Ovary (tissue), 10 donors: ENCODE measurements at places on chromosomes 4 and X.

- H3K4me1 ChIP-seq: no peaks in the 10 kb centered on the region
- H3K4me3 ChIP-seq: no peak overlapping the region
- no peaks in the 10 kb centered on the region for H3K36me3 ChIP-seq
- no peaks in the 10 kb centered on the region for H3K27me3 ChIP-seq
- H3K27ac ChIP-seq: no peak overlapping the region
Observed at GRCh38 chrX:72028701-72029470, 102.8 kb downstream of the RTL5 start.

GRCh38 chrX:8848441-8848840, 47.3 kb upstream of the FAM9A start:
- no peaks in the 10 kb centered on the region for H3K4me1 ChIP-seq
- H3K36me3 ChIP-seq: no peaks in the 10 kb centered on the region
- H3K27me3 ChIP-seq: no peaks in the 10 kb centered on the region
- no peak for DNase-seq
- no peak overlapping the region for H3K27ac ChIP-seq

DNA sequence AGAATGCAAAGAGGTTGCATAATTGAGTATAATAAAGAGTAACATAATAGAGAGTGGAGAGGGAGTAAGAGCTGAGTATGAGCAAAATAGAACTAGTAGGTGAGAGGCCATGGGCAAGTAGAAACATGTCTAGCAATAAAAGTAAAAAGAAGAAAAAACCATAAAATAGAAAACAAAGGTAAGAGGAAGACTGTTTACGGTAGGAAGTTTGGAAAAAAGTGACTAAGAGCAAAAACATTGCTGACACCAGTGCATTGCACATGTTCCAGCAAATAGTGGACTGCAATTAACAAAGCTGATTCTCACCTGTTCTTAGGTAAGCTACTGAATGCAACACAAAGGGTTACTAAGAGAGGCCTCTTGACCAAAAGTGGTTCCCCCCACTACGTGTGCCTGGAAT, 202.9 kb downstream of the TEX13A start:
- no peak for DNase-seq
- H3K4me1 ChIP-seq: no peaks in the 10 kb centered on the region
- no peaks in the 10 kb centered on the region for H3K27me3 ChIP-seq

DNA sequence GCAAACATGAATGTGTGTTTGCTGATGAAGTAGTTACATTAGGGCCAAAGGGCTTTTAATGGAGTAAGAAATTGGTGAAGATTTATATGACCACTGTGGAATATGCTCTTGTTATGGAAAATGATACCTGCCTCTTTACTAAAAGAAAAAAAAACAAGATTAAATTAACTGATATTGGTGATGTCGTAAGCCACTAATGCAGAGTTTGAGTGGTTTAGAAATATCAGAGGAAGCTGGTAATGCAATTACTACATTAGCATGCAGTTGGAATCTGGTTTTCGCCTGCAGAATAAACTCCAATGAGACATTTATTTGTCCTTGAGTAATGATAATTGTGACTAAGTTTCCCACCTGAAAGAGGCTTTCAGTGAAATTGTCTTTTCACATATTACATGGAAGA, 597.9 kb downstream of the GALNTL6 start:
- H3K27ac ChIP-seq: no peak overlapping the region
- no peaks in the 10 kb centered on the region for H3K36me3 ChIP-seq
- H3K27me3 ChIP-seq: no peaks in the 10 kb centered on the region
- no peak for DNase-seq

GRCh38 chr4:39950861-39951481, 26.7 kb downstream of the PDS5A start:
- H3K27me3 ChIP-seq: no peaks in the 10 kb centered on the region
- H3K27ac ChIP-seq: no peak overlapping the region
- no peak for DNase-seq

GRCh38 chr4:95693594-95693993, 144.8 kb upstream of the UNC5C start:
- H3K27ac ChIP-seq: no peak overlapping the region
- no peak overlapping the region for H3K4me3 ChIP-seq
- no peak for DNase-seq
- no peaks in the 10 kb centered on the region for H3K4me1 ChIP-seq
- no peaks in the 10 kb centered on the region for H3K27me3 ChIP-seq

- no peaks in the 10 kb centered on the region for H3K4me1 ChIP-seq
- DNase-seq: no peak
- no peaks in the 10 kb centered on the region for H3K27me3 ChIP-seq
- no peak overlapping the region for H3K27ac ChIP-seq
Observed at GRCh38 chrX:39152106-39152649, 350.9 kb downstream of the MID1IP1 start.

- H3K4me3 ChIP-seq: no peak overlapping the region
- H3K27ac ChIP-seq: no peak overlapping the region
- no peaks in the 10 kb centered on the region for H3K4me1 ChIP-seq
- DNase-seq: no peak
Observed at GRCh38 chr4:129804461-129804981, 708.6 kb downstream of the C4orf33 start.

DNA sequence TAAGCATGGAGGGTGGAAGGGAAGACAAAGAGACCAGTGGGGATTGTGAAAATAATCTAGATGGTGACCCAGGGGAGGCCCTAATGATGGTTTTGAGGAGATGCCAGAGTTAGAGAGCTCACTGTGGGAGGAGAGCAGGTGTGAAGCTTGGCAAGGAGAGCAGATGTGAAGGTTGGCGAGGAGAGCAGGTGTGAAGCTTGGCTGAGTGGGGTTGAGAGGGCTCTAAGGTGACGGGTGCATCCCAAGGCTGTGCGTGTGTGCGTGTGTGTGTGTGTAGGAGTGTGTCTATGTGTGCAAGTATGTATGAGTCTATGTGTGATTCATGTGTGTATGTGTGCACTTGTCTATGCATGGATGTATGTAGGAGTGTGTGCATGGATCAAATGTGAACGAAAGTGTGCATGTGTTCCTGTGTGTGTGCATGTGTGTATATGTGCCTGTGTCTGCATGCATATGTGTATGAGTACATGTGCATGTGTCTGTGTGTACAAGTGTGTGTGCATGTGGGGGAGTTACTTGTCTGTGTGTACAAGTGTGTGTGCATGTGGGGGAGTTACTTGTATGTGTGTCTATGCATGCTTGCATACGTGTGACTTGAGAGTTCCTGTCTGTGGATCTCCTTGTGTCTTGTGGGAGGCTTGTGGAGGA, 72.0 kb downstream of the EVC start:
- H3K27ac ChIP-seq: no peak overlapping the region
- H3K27me3 ChIP-seq: no peaks in the 10 kb centered on the region
- H3K4me3 ChIP-seq: no peak overlapping the region
- H3K36me3 ChIP-seq: no peaks in the 10 kb centered on the region
- H3K4me1 ChIP-seq: no peaks in the 10 kb centered on the region

- no peaks in the 10 kb centered on the region for H3K36me3 ChIP-seq
- H3K27ac ChIP-seq: no peak overlapping the region
- H3K4me3 ChIP-seq: no peak overlapping the region
- H3K4me1 ChIP-seq: peaks cover 3% of the 10 kb centered on the region
- no peaks in the 10 kb centered on the region for H3K27me3 ChIP-seq
Observed at GRCh38 chrX:13001097-13001496, 26.2 kb downstream of the TMSB4X start.

GRCh38 chr4:86092684-86093083, 267.2 kb downstream of the MAPK10 start:
- H3K36me3 ChIP-seq: no peaks in the 10 kb centered on the region
- no peak overlapping the region for H3K27ac ChIP-seq
- DNase-seq: no peak

DNA sequence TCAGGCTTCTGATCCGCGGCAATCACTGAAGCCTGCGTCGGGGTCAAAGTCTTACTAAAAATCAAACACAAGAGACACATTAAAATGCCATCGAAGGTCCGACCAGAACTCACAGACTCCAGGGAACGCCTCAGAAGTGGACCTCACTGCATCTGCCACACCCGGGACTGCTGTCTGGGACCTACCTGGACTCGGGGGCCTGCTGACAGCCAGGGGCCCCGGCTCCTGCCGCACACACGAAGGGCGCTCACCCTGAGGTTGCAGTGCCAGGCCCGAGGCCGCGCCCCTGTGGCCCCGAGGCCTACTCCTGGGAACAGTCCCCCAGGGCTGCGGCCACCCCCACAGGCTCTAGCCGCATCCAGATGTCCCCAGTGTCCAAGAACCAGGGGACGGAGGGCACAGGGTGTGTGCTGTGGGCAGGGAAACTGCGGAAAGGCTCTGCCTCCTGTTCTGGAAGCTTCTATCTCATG, 7.4 kb downstream of the CTBP1 start:
- no peaks in the 10 kb centered on the region for H3K36me3 ChIP-seq
- peak; percentile 21 for DNase-seq
- no peak overlapping the region for H3K4me3 ChIP-seq
- H3K27ac ChIP-seq: no peak overlapping the region
- H3K4me1 ChIP-seq: peaks cover 30% of the 10 kb centered on the region

- H3K27me3 ChIP-seq: no peaks in the 10 kb centered on the region
- DNase-seq: no peak
- no peak overlapping the region for H3K27ac ChIP-seq
Observed at GRCh38 chr4:17814140-17814539, 3.4 kb downstream of the NCAPG start.

GRCh38 chr4:61202638-61203435, 2.7 kb downstream of the ADGRL3 start:
- H3K36me3 ChIP-seq: no peaks in the 10 kb centered on the region
- peak overlapping the region; percentile 42 for H3K4me3 ChIP-seq
- H3K27me3 ChIP-seq: no peaks in the 10 kb centered on the region
- H3K27ac ChIP-seq: no peak overlapping the region

DNA sequence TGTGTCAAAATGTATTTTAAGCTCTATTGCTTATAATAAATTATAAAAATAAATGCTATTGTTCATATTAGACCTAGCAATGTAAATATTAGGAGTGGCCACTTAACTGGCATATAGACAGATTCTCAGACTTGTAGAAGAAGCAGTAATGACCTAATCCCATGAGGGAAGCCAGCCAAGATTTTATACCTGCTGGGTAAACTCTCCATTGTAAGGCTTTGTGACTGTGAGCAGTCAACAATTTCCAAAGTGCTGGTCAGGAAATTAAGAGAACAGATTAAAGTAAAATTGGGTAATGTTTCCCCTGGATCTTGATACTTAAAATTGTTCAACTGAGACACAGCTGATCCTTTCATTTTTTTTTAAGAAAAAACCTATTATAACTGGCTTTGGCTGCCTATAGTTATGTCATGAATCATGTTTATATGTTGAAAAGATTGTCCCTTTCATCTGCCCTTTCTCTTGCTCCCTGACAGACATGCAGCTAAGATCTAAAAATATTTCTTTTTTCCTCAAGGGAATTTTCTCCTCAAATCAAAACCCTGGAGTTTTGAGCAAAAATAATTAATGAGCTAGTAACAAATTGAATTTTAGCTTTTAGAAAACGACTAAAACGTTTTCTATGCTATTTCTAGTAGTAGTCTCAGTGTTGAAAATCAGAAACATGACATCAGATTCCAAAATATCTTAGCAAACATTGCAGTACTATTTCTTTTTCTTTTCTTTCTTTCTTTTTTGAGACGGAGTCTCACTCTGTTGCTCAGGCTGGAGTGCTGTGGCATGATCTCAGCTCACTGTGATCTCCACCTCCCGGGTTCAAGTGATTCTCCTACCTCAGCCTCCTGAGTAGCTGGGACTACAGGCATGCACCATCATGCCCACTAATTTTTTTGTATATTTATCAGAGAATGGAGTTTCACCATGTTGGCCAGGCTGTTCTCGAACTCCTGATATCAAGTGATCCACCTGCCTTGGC, 77.9 kb downstream of the ADGRL3 start:
- no peaks in the 10 kb centered on the region for H3K4me1 ChIP-seq
- no peak overlapping the region for H3K4me3 ChIP-seq
- no peaks in the 10 kb centered on the region for H3K36me3 ChIP-seq

DNA sequence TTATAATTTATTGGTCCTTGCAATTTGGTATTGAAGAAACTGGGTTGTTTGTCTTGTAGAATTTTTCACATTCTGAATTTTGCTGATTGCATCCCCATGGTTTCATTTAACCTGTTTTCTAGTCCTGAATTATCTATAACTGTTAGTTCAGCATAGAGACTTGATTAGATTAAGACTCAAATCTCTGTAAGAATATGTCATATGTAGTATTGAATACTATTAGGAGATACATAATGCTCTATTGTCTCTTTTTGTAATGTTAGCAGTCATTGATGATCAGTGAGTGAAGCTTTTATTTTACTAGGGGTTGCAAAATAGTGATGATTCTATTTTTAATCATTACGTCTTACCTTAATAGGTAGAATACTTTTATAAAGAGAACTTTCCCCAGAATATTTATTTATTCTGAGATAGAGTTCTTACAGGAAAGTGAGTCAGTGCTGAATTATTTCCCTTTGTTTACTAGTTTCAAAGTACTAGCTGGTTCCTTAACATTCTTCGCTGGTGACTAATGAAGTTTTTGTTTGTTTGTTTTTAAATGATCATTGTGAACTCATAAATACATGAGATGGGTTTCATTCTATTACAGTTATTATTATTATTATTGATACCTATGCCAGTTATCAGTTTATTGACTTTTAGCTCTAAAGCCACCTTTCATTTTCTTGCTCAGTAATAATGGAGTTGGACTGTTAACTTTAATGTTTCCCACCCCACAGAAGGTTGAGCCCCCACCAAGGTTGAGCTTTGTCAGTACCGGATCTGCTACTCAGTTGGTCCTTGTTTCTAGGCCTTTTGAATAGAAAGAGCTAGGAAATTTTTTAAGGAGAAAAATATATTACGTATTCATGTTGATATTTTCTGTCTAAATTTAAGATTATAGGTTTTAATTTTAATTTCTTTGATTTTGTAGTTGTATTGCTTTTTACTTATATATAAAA, 102.3 kb downstream of the LARP1B start:
- H3K4me3 ChIP-seq: no peak overlapping the region
- H3K27me3 ChIP-seq: no peaks in the 10 kb centered on the region
- H3K36me3 ChIP-seq: no peaks in the 10 kb centered on the region
- no peak overlapping the region for H3K27ac ChIP-seq

GRCh38 chrX:44996277-44996676, 123.3 kb downstream of the KDM6A start:
- H3K4me3 ChIP-seq: no peak overlapping the region
- peaks cover 3% of the 10 kb centered on the region for H3K4me1 ChIP-seq
- no peaks in the 10 kb centered on the region for H3K36me3 ChIP-seq
- no peak overlapping the region for H3K27ac ChIP-seq
- no peak for DNase-seq

- no peaks in the 10 kb centered on the region for H3K4me1 ChIP-seq
- no peaks in the 10 kb centered on the region for H3K27me3 ChIP-seq
- no peak for DNase-seq
- peak overlapping the region; percentile 82 for H3K27ac ChIP-seq
- H3K36me3 ChIP-seq: no peaks in the 10 kb centered on the region
Observed at GRCh38 chr4:143184217-143184502, 557 bp upstream of the USP38 start.

DNA sequence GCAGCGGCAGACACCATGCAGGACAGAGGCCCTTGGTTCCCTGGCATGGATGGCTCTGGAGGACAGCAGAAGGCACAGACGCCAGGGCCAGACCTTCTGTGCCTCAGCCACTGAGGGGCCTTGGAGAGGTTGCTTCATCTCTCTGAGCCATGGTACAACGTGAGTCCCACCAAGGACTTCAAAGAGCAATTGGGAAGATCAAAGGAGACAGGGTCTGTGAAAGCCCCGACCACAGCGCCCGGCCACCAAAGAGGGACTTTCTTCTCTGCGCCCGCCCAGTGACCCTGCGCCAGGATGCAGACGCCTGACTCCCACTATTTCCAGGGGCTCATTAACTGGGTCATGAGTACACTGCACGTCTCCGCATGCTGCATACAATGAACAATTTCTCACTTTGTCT, 174.0 kb downstream of the AFAP1 start:
- H3K27ac ChIP-seq: no peak overlapping the region
- no peaks in the 10 kb centered on the region for H3K4me1 ChIP-seq
- DNase-seq: no peak
- no peaks in the 10 kb centered on the region for H3K36me3 ChIP-seq
- H3K4me3 ChIP-seq: no peak overlapping the region
